ENCODE measurements at places on chromosomes 3 and 15.

DNA sequence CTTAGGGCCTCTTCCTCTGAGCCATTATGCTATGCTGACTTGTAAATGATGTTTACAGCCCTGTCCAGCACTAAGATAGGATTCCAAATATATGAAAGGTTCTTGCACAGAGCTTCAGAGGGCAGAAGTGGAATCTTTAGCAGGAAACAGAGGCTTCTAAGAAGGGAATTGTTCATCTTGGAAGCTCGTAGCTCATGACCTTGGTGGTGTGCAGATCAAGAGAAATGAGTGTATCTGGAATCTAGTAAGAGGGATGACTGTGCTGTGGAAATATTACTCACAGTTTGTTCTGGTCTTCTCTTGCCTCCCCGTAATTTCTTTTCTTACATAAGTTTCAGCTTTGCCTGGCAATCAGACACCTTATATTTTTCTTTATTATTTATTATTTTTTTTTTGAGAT is 175.8 kb downstream of the SPATA16 start:
- no peak for DNase-seq

- DNase-seq, result no peak
Observed at GRCh38 chr3:193270451-193270850, 29.4 kb downstream of the PLAAT1 start.

- DNase-seq, result no peak
Observed at GRCh38 chr3:183385698-183386613, 42.5 kb downstream of the MCF2L2 start.

DNA sequence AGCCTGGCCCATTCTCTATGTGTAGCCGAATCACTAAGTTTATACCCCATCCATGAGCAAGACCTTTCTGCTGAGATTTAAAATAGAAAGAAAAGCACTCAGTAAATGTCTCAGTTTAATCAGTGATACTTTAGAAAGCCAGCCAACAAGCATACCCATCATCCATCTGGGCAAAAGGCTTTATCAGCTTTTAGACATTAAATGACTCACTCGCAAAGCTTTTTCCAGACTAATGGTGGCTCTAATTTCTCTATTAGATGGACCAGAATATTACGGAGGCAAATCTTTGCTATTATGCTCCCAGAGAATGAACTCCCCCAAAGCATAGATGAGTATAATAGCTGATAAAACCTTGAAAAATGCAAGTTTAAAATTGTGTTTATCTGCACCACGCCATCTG is 727.8 kb downstream of the GBE1 start:
- no peak for DNase-seq

GRCh38 chr3:46186471-46187340 is 21.4 kb downstream of the CCR1 start:
- DNase-seq, result no peak

DNA sequence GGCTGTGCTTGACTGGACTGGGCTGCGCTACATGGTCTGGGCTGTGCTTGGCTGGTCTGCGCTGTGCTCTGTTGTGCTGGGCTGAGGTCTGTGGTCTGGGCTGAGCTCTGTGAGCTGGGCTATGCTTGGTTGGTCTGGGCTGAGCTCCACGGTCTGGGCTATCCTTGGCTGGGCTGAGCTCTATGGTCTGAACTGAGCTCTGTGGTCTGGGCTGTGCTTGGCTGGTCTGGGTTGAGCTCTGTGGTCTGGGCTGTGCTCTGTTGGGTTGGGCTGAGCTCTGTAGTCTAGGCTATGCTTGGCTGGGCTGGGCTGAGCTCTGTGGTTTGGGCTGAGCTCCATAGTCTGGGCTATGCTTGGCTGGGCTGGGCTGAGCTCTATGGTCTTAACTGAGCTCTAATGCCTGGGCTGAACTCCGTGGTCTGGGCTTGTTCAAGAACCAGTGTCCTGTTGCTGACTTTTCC is 92.0 kb downstream of the PLXNA1 start:
- no peak for DNase-seq

GRCh38 chr3:192188218-192188835 is 539.0 kb downstream of the FGF12 start:
- DNase-seq, result no peak

GRCh38 chr3:22907161-22907780 is 295.9 kb upstream of the UBE2E2 start:
- DNase-seq, result no peak

DNA sequence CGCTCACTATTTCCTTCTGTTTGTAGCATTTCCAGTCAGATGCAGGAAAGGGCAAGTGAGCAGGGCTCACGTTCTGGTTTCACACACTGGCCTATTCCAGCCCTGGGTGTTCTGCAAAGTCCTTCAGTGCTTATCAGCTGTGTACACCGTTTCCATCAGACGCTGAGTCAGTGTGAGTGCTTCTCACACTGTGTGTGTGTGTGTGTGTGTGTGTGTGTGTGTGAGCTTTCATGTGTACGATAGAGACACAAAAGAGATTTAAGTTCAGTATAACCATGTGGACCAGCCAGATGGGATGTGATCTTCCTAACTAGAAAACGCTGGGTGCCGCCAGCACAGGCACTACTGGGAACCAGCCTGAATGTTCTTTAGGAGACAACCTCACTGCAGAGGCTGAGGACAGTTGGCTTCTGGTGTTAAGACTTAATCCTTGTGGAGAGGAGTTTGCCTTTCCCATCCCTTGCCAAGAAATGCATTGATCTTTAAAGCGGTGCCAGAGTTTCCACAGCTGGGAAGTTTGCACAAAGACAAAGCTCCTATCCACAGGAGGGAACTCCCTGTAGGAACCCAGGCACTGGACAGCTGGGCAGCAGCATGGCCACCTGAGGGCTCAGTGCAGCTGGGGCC is 3.9 kb upstream of the CHSY1 start:
- no peak for DNase-seq

- DNase-seq, result no peak
Observed at GRCh38 chr15:88949734-88950400, 36.7 kb upstream of the MFGE8 start.

- DNase-seq, result no peak
Observed at GRCh38 chr3:183331498-183331897, 78.4 kb downstream of the B3GNT5 start.

DNA sequence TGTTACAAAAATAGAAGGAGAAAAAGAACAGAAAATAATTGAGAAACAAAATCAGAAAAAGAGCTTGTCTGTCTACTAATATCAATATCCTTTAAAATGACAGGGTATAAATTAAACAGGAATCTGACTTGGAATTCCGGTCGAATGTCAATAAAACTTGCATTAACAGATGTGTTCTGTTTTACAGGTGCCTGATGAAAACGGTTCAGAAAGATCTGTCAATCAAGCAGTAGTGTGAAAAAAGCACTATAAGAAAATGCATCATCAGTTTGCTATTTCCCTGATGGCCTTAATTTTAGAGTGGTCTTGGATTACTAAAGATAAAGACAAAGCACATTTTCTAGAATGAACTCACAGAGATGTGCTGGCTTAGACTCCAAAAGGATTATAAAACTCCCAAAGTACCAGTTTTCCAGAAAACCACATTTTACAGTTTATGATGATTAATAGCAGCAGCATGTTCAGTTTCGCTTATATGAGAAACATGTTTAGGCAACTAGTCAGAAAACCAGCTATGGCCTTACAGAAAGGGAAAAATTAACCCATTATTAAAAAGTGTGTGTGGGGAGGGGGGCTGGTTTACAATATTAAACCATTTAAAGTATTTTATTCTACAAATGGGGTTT is 8.2 kb upstream of the C3orf38 start:
- DNase-seq, result no peak

DNA sequence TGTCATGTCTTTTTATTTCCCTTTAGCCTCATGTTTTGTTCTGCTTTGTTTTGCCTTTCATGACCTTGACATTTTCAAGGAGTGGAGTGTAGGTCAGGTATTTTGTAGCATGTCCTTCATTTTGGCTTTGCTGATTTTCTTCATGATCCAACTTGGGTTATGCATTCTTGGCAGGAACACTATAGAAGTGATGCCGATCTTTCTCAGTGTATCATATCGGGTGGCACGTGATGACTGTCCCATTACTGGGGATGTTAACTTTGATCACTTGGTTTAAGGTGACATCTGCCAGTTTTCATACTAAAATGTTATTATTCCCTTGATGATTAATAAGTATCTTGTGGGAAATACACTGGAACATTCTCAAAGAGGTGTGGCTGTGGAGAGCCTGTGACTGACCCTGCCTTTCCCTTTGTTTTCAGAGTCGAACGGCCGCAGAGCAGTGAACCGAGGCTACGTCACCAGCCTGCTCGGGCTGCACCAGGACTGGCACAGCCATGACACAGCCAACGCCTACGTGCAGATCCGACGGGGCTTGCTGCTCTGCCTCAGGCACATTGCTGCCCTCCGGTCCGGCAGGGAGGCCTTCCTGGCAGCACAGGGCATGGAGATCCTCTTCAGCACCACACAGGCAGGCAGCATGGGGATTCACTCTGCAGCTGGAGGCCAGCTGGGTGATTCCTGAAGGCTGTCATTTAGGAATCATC is 167.7 kb downstream of the AGBL1 start:
- no peak for DNase-seq

DNA sequence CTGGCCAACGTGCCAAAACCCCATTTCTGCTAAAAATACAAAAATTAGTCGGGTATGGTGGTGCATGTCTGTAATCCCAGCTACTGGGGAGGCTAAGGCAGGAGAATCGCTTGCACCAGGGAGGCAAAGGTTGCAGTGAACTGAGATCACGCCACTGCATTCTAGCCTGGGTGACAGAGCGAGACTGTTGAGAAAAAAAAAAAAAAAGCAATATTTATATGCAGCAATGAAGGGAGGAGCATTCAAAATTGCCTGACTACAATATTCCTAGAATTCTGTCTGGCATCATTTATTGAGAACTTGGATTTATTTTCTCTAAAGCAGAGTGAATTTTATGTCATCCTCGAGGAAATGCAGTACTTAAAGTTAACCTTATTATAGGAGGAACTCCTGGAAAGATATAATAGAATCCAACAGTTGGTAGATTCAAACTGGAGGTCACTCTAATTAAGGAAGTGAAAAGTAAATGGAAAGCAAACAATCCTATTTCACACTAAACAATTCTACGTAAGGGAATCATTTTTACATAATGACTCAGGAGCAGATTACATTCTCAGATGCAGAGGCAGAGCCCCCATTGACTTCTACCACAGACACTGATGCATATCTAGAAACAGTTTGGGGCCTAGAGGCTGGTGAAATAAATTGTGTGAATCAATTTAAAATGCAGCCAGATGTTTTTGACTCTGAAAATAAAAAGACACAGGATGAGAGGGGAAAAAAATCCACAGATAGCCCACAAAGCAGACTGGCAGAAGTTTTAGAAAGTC is 82.1 kb upstream of the FHIT start:
- DNase-seq, result no peak

Measured in activated effector memory CD4-positive, alpha-beta T cell treated with Interleukin-2 at 50 U/mL for 16 hours (primary cell).